ENCODE measurements at places on chromosomes 1 and 21.

GRCh38 chr1:228044961-228045360 is 37.5 kb upstream of the ARF1 start:
- H3K36me3 ChIP-seq = no peaks in the 10 kb centered on the region
- no peak overlapping the region for H3K4me3 ChIP-seq
- no peaks in the 10 kb centered on the region for H3K4me1 ChIP-seq
- H3K27ac ChIP-seq = no peak overlapping the region

- H3K27me3 ChIP-seq = no peaks in the 10 kb centered on the region
- no peak overlapping the region for H3K4me3 ChIP-seq
- H3K4me1 ChIP-seq = no peaks in the 10 kb centered on the region
- no peaks in the 10 kb centered on the region for H3K36me3 ChIP-seq
- DNase-seq = no peak
Observed at GRCh38 chr1:73662526-73662925, 535.5 kb downstream of the LRRIQ3 start.

- H3K36me3 ChIP-seq = no peaks in the 10 kb centered on the region
- no peaks in the 10 kb centered on the region for H3K27me3 ChIP-seq
- H3K4me1 ChIP-seq = no peaks in the 10 kb centered on the region
- DNase-seq = no peak
- H3K4me3 ChIP-seq = no peak overlapping the region
Observed at GRCh38 chr1:195733408-195733807, 874.8 kb downstream of the KCNT2 start.

- no peak overlapping the region for H3K4me3 ChIP-seq
- H3K36me3 ChIP-seq = no peaks in the 10 kb centered on the region
- no peaks in the 10 kb centered on the region for H3K4me1 ChIP-seq
- DNase-seq = no peak
Observed at GRCh38 chr1:191022856-191023255, 545.2 kb upstream of the BRINP3 start.

DNA sequence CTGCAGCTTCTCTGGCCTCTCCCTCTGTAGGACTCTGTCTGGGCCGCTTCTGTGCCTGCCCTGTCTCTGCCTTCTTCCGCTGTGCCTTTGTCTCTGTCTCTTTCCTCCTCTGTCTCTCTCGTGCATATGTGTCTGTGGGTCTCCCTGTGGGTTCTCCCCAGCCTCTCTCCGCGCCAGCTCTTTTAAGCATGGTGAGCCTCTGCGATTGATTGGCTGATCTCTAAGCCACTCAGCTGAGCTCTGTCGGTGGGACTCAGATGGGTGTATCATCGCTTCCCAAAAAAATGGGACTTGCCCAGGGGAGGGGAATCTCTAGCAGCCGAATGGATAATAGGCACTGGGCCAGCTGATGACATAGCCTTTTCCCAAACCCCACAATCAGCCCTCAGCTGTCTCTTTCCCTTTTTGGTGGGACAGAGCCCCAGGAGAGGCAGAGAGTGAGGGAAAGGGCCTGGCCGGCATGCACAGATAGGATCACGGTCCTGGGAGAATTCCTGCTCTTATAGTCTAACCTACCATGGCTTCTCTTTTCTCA is at the start of gene ADAMTS4:
ADAMTS4 (minus strand) TSS at position 158 of the 535 bp plus-strand sequence. CDS start 427 bp downstream, outside the sequence.
- no peaks in the 10 kb centered on the region for H3K27me3 ChIP-seq
- no peak within 1 kb of the TSS for H3K27ac ChIP-seq
- H3K4me3 ChIP-seq = no peak within 1 kb of the TSS

- no peaks in the 10 kb centered on the region for H3K27me3 ChIP-seq
- no peak overlapping the region for H3K4me3 ChIP-seq
- H3K4me1 ChIP-seq = no peaks in the 10 kb centered on the region
- no peak for DNase-seq
Observed at GRCh38 chr1:100941580-100942216, 45.8 kb downstream of the SLC30A7 start.

DNA sequence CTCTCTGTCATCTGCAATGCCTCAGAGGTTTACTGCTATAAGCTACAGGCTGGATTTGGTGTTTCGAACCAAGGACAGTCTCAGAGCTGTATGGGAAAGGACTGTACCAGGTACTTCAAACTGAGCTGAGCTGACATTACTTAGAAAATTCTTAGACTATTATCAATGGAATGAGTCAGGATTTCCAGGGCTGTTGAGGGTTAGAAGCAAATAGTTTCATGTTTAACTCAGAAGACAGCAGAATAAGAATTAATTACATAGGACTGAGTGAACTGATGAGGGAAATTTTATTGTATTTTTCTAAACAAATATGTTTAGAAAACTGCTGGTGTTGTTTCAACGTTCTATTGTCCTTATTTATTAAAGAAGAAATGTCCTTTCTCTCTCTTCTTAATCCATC is 74.3 kb upstream of the CAPZB start:
- H3K27ac ChIP-seq = no peak overlapping the region
- H3K4me1 ChIP-seq = no peaks in the 10 kb centered on the region
- DNase-seq = no peak
- no peaks in the 10 kb centered on the region for H3K36me3 ChIP-seq
- H3K4me3 ChIP-seq = no peak overlapping the region

- peaks cover 85% of the 10 kb centered on the region for H3K36me3 ChIP-seq
- H3K4me3 ChIP-seq = no peak overlapping the region
- no peaks in the 10 kb centered on the region for H3K27me3 ChIP-seq
- no peak overlapping the region for H3K27ac ChIP-seq
- no peak for DNase-seq
- H3K4me1 ChIP-seq = peaks cover 18% of the 10 kb centered on the region
Observed at GRCh38 chr1:110356379-110356778, 17.2 kb downstream of the RBM15 start.

- no peak overlapping the region for H3K4me3 ChIP-seq
- no peaks in the 10 kb centered on the region for H3K36me3 ChIP-seq
- no peaks in the 10 kb centered on the region for H3K27me3 ChIP-seq
Observed at GRCh38 chr1:23100074-23100748, 68.4 kb downstream of the LUZP1 start.

- no peaks in the 10 kb centered on the region for H3K27me3 ChIP-seq
- H3K4me1 ChIP-seq = no peaks in the 10 kb centered on the region
- H3K4me3 ChIP-seq = no peak overlapping the region
Observed at GRCh38 chr1:13451399-13451965, 41.2 kb downstream of the PRAMEF20 start.

GRCh38 chr1:66767626-66768025 is 15.4 kb downstream of the DYNLT5 start:
- no peaks in the 10 kb centered on the region for H3K36me3 ChIP-seq
- H3K27me3 ChIP-seq = no peaks in the 10 kb centered on the region

- H3K36me3 ChIP-seq = no peaks in the 10 kb centered on the region
- no peaks in the 10 kb centered on the region for H3K4me1 ChIP-seq
- DNase-seq = no peak
- H3K4me3 ChIP-seq = no peak overlapping the region
- no peak overlapping the region for H3K27ac ChIP-seq
Observed at GRCh38 chr1:184945029-184945428, 29.3 kb downstream of the NIBAN1 start.

DNA sequence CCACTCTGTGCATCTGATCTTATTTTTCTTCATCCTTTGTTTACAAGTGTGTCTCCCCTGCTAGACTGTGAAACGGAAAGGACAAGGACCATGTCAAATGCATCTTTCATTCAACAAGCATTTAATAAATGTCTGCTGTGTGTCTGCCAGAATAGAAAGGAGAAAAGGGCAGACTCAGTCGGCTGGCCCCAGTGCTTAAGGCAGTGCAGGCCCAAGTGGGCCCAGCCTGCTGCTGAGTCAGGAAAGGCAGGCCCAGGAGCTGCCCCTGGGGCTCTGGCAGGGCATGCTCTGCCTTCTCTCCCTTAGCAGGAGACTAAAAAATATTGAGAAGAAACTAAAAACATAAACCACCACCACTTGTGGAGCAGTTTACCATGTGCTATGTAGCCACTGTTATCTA is 38.1 kb downstream of the PLEKHA6 start:
- H3K27ac ChIP-seq = no peak overlapping the region
- no peaks in the 10 kb centered on the region for H3K36me3 ChIP-seq
- no peak for DNase-seq
- peaks cover 43% of the 10 kb centered on the region for H3K27me3 ChIP-seq

- no peaks in the 10 kb centered on the region for H3K27me3 ChIP-seq
- peak overlapping the region; percentile 64 for H3K4me3 ChIP-seq
- H3K27ac ChIP-seq = peak overlapping the region; percentile 94
- peaks cover 62% of the 10 kb centered on the region for H3K4me1 ChIP-seq
- peaks cover 64% of the 10 kb centered on the region for H3K36me3 ChIP-seq
Observed at GRCh38 chr1:113905435-113905861, 322 bp downstream of the DCLRE1B start.

DNA sequence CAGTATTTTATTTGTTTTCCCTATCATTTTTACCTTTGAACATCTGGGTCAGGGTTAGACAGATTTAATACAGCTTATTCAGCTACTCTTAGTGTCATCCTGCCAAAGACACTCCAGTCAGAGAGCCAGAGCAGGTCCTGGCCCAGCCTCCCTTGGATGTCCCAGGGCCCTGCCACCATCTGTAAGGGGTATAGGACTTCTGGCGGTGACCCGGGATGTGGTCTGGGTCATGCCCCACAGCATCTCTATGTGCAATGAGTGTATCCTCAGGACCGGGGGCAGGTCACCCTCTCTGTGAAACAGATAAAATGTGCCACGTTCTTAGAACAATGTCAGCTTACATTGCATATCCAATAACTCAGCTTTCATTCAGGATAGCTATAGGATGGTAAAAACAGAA is 37.8 kb upstream of the PRSS38 start:
- H3K4me1 ChIP-seq = no peaks in the 10 kb centered on the region
- H3K27me3 ChIP-seq = no peaks in the 10 kb centered on the region
- H3K36me3 ChIP-seq = peaks cover 69% of the 10 kb centered on the region
- no peak for DNase-seq
- H3K4me3 ChIP-seq = no peak overlapping the region
- no peak overlapping the region for H3K27ac ChIP-seq

GRCh38 chr21:41967708-41968107 is 13.9 kb upstream of the C2CD2 start:
- no peaks in the 10 kb centered on the region for H3K36me3 ChIP-seq
- no peak for DNase-seq
- H3K4me3 ChIP-seq = no peak overlapping the region
- no peaks in the 10 kb centered on the region for H3K4me1 ChIP-seq

GRCh38 chr21:14300074-14300473 is 82.9 kb downstream of the HSPA13 start:
- H3K4me3 ChIP-seq = no peak overlapping the region
- no peak overlapping the region for H3K27ac ChIP-seq
- no peaks in the 10 kb centered on the region for H3K36me3 ChIP-seq
- H3K4me1 ChIP-seq = no peaks in the 10 kb centered on the region
- no peaks in the 10 kb centered on the region for H3K27me3 ChIP-seq

DNA sequence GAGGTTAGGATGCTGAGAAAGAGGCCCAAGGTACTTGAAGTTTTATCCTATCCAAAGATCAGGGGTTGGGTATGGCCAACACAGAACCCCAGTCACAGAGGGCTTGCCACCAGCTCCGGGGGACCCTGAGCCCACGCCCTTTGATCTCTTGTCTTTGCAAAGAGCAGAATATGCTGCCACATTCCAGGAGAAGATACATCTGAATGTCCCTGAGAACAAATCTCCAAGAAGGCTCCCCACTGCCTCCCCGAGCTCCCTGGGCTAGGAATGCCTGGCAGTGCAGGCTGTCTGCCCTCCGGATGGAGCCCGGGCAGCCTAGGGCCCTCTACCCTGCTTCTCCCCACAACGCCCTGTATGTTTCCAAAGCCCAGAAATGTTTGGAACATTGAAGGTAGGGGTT is 49.2 kb downstream of the AJAP1 start:
- no peaks in the 10 kb centered on the region for H3K4me1 ChIP-seq
- no peak overlapping the region for H3K27ac ChIP-seq
- DNase-seq = no peak

DNA sequence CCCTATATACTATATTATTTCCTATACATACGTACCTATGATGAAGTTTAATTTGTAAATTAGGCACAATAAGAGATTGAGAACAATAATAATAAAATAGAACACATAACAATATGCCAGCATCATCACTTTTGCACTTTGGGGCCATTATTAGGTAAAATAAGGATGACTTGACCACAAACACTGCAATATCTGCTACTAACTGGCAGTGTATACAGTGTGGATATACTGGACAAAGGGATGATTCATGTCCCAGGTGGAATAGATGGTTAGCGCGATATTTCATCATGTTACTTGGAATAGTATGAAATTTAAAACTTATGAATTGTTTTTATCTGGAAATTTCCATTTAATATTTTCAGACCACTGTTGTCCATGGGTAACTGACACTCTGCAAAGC is 35.4 kb upstream of the TXLNA start:
- no peaks in the 10 kb centered on the region for H3K27me3 ChIP-seq
- no peak for DNase-seq
- no peak overlapping the region for H3K27ac ChIP-seq
- H3K4me1 ChIP-seq = peaks cover 2% of the 10 kb centered on the region
- H3K36me3 ChIP-seq = peaks cover 10% of the 10 kb centered on the region

- H3K4me3 ChIP-seq = no peak overlapping the region
- no peaks in the 10 kb centered on the region for H3K36me3 ChIP-seq
- no peak for DNase-seq
Observed at GRCh38 chr21:38610623-38611251, 112.5 kb upstream of the ERG start.

Measured in DND-41 (cell line).